ENCODE measurements at places on chromosomes 1 and 21.

DNA sequence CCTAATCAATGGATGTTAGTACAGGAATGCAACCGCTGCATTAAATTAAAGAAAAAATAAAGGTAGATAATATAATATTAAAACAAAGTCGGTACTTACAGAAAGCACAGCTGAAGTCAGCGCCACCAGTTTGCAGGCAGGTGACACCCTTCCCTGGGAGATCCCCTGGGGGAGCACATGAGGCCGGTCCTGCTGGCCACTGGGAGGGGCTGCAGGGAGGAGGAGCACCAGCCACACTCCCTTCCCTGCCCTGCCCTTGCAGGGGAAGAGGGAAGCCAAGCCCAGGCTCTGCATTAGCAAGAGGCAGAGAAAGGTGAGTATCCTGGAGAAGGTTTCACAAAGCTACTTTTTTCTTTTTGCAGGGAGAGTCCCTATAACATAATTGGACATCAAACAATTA, 507.0 kb downstream of the AJAP1 start:
- no peak for DNase-seq

DNA sequence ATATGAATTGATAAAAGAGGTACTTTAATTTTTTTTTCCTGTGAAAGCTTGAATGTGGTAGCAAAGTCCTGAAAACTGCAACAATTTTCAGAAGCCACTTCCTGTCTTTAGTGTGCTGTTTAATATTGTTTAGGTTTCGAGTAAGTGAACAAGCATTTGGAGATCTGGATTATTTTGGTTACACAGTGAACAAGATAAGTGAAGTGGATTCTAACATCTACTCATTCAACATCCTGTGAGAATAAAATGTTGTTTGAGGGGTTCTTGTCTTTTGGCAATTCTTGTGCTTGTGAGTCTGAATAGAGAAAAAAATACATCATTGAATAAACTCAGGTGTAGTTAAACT, 35.2 kb upstream of the PLA2G4A start:
- DNase-seq = no peak

DNA sequence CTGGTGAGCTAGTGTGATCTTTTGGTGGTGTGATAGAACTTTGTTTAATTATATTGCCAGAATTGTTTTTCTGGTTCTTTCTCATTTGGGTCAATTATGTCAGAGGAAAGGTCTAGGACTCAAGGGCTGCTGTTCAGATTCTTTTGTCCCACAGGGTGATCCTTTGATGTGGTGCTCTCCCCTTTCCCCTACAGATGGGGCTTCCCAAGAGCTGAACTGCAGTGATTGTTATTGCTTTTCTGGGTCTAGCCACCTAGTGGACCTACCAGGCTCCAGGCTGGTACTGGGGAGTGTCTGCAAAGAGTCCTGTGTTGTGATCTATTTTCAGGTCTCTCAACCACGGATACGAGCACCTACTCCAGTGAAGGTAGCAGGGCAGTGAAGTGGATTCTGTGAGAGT, 25.9 kb upstream of the CD84 start:
- DNase-seq = no peak

GRCh38 chr1:109883248-109883955, 27.2 kb upstream of the CSF1 start:
- DNase-seq = no peak

DNA sequence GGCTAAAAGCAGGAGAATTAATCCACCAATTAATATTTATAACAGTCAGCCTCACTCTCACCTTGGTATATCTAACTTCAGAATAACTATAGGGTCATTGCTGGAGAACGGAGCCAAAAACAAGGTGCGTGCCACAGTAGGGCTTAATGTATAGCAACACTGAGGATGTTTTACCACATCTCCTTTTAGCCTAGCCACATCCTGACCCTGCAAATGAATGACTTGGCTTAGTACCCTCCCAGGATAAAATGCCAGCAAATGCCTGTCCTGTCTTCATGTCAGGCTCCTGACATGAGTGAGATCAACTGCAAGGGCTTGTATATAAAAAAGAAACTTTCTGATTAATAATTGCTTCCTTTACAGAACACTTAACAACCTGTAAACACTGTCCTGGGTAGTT, 2.7 kb upstream of the CDC42BPA start:
- DNase-seq = no peak

- no peak for DNase-seq
These were observed 1827.0 kb downstream of the MRPL39 start for GRCh38 chr21:23780326-23780725.

All from HCEC 1CT (cell line).